ENCODE measurements at places on chromosomes 6 and 20. TPM values are rescaled to one million over a fixed set of nuclear protein-coding genes. Genes with fewer than 3 reads are reported as not detected.
A peak's percentile ranks its signal among the peaks of the same experiment; 100 is the strongest.

GRCh38 chr20:34396408-34396807 lies 33.3 kb downstream of the ITCH start:
- no peak for DNase-seq

GRCh38 chr20:58875541-58876134 lies 23.1 kb downstream of the GNAS start:
- DNase-seq: no peak

DNA sequence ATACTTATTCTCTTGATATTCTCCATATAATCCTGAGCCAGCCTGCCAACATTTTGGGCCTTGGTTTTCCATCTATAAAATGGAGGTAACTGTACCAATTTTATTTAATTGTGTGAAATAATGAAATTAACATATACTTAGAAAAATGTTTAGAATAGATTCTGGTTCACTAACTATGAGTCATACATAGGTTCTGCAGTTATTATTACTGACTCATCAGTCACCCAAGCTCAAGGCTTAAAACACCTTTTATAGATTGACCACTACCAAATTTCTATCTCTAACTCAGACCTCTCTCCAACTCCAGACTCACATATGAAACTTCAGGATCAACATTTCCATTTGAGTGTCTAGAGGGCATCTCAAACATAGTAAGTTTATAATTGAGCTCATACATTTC lies 1277.2 kb upstream of the GJE1 start:
- no peak for DNase-seq

The NNAT gene
- total RNA-seq: 15.2 TPM

- no peak for DNase-seq
Observed at GRCh38 chr20:46572153-46572552, 21.7 kb upstream of the OCSTAMP start.

The PLG gene
- total RNA-seq: not detected

DNA sequence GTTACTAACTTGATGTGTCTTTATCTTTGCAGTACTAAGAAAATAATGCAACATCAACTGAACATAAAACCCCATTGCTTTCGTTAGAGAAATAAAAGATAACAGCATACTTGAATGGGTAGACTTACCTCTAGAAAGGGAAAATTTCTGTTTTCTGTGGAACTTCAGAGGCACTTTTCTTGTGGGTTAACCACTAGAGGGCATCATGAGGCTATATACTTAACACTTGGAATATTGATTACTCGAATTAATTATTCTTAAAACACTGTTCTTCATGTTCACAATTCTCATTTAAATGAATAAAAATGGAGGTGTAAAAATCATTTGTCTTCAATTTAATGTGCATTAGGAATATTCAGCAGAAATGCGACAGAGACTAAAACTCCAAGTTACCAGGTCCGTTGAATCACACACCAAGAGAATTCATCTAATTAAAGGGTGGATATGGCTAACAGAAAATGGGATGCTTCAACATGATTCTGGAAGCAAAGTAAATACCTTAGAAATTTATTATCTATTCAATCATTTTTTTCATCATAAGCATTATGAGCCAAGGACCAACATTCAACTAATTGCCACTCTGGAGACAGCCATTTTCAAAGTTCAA lies 330.8 kb upstream of the PREP start:
- DNase-seq: no peak

- DNase-seq: no peak
Observed at GRCh38 chr6:7106752-7107577, 796 bp upstream of the RREB1 start.

The OVOL2 gene
- 26.4 TPM for total RNA-seq

DNA sequence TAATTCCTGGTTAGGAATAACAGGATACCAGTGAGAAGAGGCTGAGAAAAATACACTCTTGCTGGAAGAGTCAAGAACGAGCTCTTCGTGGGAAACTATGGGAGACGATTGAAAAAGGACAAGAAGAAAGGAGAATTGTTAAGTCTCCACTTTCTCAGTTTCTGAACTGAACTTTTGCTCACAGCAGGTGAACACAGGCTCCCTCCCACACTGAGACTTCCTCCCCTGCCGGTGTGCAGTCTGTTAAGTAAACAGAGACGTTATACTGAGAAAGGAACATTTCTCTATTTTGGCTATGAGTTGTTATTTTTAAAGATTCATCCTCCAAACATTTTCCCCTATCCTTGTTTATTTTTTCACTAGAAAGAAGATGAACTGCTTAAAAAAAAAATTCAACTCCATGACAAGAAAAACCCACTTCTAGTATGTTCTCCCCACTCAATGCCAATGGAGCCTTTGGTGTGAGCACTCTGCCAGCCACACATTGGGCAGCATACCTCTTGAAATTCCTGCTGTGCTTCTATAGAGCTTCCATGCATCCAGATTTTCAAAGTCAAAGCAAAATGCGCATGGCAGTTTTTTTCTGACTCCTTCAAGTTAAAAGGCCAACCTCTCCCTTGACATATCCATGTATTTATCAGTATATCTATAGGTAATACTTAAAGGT lies 250.5 kb downstream of the ESR1 start:
- no peak for DNase-seq

The GHRH gene
- not detected for total RNA-seq

The CASS4 gene
- 0.42 TPM for total RNA-seq

GRCh38 chr20:9236458-9236857 lies 167.6 kb downstream of the PLCB4 start:
- DNase-seq: no peak

The SCRT2 gene
- total RNA-seq: not detected

DNA sequence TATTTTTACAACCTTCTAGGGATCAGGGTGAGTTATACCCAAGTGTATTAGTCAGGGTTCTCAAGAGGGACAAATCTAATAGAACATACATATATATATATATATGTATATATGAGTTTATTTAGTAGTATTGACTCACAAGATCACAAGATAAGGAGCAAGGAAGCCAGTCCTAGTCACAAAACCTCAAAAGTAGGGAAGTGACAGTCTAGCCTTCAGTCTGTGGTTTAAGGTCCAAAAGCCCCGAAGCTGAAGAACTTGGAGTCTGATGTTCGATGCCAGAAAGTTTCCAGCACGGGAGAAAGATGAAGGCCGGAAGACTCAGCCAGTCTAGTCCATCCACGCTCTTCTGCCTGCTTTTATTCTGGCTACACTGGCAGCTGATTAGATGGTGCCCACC lies 632.7 kb upstream of the AGPAT4 start:
- DNase-seq: no peak

The ADGRB3 gene
- 0.42 TPM for total RNA-seq

- DNase-seq: no peak
Observed at GRCh38 chr6:147787417-147787816, 278.9 kb downstream of the SAMD5 start.

DNA sequence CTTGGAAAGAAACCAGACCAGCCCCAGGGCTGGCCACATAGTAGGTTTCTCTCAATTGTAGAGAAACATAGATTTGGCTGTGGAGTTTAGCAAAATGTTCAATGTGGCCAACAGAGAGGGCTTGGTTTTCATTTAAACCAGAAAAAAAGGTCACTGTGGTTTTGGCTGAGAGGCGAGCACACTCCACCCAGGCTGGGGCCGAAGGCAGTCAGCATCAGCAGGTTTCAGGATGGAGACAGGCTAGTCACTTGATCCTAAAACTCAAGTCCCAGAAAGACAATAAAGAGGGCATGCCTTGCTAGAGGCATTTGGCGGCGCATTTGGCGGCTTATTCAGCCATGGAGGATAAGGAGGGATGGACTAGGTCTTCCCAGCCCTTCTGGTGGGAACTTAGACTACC lies 73.1 kb downstream of the PRND start:
- DNase-seq: no peak

The HTR1B gene
- not detected for total RNA-seq

DNA sequence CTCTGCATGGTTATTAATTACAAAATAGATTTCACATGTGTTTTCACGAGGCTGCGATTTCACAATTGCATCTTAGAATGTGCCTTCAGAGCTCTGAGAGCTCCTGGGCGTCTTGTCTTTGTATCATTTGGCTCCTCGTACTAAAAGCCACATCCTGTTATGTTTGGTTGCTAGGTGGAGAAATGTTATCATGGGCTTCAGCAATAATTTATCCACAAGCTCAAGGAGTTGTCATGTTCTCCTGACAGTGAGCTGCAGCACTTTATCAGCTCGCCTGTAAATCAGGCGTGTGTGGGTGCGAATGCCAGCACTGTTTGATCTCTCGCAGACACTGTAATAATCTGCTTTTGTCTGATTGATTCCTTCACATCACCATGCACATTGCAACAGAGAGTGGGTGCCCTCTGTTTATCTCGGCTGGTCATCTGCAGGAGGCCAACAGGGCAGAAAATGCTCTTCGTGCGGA lies 218.6 kb upstream of the ZFP64 start:
- DNase-seq: no peak

GRCh38 chr6:95768539-95768938 lies 191.2 kb downstream of the MANEA start:
- DNase-seq: no peak

- DNase-seq: peak; percentile 49
Observed at GRCh38 chr20:57781901-57782300, 72.1 kb upstream of the PMEPA1 start.

The C2 gene
- 3.4 TPM for total RNA-seq

DNA sequence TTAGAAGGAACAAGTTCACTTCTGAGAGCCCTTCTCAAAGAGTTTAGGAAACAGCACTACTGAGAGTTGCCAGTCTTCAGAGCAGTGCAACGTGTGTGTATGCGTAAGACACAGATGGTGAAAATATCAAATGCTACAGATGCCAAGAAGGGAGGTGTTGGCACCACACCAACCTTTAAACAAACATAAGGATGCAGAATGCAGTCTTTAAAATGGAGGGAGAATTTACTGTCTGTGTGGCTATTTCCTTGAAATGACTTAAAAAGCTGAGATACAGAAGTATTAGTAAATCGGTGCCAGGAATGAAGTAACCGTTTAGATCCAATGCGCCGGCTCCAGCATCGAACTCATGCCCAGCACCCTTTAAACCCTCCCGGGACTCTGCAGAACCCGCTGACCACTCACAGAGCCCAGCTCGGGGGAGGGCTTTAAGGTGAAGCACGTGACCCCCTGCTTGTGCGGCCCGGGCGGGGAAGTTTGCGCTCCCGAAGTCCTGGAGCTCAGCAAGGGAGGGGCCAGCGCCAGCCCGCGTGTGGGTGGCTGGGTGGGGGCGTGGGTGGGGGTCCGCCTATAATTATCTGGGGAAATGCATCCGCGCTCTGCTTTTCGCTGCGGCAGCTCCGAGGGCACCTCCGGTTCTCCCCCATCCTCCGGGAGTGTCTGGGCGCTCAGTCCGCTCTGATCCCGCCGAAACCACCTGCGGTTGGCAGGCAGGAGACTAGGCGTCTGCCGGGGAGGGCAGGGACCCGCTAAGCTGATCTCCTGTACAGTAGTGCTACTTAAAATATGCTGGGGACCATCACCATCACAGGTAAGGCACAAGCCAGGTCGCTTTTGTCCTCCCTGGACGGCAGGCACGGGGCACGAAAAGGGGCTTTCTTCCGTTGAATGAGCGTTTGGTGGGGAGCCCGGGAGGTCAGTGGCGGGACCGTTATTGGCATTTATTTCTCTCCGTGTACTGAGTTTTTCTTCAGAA lies 66.0 kb downstream of the ZBTB2 start:
- peak; percentile 82 for DNase-seq

- no peak for DNase-seq
Observed at GRCh38 chr6:113960795-113961194, 10.2 kb downstream of the HDAC2 start.

The FBXO30 gene
- total RNA-seq: 5.6 TPM

- no peak for DNase-seq
Observed at GRCh38 chr20:31543966-31544598, 29.8 kb downstream of the HM13 start.

The PSORS1C2 gene
- total RNA-seq: 5.9 TPM

GRCh38 chr20:4812216-4812615 lies 90.5 kb downstream of the PRND start:
- no peak for DNase-seq

GRCh38 chr6:90877616-90878015 lies 290.7 kb upstream of the MAP3K7 start:
- no peak for DNase-seq

- DNase-seq: no peak
Observed at GRCh38 chr6:107083047-107083768, 32.1 kb downstream of the BEND3 start.

GRCh38 chr6:16673011-16673797 lies 88.1 kb downstream of the ATXN1 start:
- no peak for DNase-seq

The TENT5A gene
- 31.1 TPM for total RNA-seq

- no peak for DNase-seq
Observed at GRCh38 chr6:15368186-15368585, 122.3 kb downstream of the JARID2 start.

GRCh38 chr20:44800391-44801046 lies 9.8 kb downstream of the RIMS4 start:
- no peak for DNase-seq

DNA sequence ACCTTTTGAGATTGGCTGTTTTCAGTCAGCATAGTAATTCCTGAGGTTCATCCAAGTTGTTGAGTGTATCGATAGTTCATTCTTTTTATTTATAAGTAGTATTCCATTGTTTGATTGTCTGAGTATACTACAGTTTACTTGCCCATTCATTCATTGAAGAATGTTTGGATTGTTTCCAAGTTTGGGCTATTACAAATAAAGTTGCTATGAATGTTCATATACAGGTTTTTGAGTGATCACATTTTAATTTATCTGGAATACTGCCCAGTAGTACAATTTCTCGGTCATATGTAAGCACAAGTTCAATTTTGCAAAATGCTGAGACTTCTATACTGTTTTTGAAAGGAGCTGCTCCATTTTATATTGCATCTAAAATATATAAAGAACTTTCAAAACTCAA lies 14.2 kb upstream of the EPHA7 start:
- DNase-seq: no peak

DNA sequence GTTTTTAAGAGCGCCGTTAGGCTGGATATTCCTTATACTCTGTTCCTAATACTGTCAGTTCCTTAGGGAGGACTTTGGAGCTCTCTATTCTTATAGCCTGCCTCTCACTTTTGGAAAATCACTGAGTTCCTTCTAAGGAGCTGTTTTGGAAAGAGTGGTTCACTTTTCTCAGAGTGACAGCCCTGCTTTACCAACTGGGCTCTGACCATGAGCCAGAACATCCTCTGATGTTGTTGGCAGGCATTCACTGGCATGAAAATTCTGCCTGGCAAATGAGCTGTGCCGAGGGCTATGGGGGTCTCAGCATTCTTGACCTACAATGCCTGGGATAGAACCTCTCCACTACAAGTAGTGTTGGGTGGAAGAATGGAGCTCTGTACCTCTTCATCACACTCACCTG lies 14.9 kb upstream of the SEMG1 start:
- no peak for DNase-seq

The MBOAT1 gene
- 18.8 TPM for total RNA-seq

GRCh38 chr6:118240878-118241528 lies 307.1 kb upstream of the PLN start:
- no peak for DNase-seq

GRCh38 chr6:37332894-37333293 lies 20.9 kb upstream of the RNF8 start:
- no peak for DNase-seq

The MCHR2 gene
- total RNA-seq: not detected

The TNFRSF21 gene
- 4.3 TPM for total RNA-seq
